Stimulated activated CD8-positive, alpha-beta memory T cell treated with anti-CD3 and anti-CD28 coated beads, Interleukin-4, amount 100 ng/mL, for 1 hour (primary cell): ENCODE measurements at places on chromosomes 5 and 9.
A peak's percentile ranks its signal among the peaks of the same experiment; 100 is the strongest.

GRCh38 chr5:77015938-77016569, 14.2 kb upstream of the AGGF1 start:
- no peak for DNase-seq

- peak; percentile 58 for DNase-seq
Measured at GRCh38 chr9:136122425-136123383, 4.0 kb upstream of the TMEM250 start.

DNA sequence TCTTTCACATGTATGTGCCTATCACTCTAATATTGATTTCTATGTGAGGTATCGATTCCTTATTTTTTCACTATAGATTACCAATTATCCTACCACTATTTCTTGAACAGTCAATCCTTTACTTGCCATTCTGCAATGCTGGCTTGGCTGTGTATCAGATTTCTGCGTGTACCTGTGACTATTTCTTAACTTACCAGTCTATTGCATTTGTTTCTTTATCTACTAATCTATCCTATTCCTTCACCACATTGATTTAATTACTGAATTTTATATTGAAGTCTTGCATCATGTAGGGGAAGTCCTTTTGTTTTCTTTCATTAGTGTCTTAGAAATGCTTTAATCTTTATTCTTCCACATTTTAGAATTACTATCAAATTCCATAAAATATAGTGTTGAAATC, 684.8 kb downstream of the LRRC70 start:
- no peak for DNase-seq

DNA sequence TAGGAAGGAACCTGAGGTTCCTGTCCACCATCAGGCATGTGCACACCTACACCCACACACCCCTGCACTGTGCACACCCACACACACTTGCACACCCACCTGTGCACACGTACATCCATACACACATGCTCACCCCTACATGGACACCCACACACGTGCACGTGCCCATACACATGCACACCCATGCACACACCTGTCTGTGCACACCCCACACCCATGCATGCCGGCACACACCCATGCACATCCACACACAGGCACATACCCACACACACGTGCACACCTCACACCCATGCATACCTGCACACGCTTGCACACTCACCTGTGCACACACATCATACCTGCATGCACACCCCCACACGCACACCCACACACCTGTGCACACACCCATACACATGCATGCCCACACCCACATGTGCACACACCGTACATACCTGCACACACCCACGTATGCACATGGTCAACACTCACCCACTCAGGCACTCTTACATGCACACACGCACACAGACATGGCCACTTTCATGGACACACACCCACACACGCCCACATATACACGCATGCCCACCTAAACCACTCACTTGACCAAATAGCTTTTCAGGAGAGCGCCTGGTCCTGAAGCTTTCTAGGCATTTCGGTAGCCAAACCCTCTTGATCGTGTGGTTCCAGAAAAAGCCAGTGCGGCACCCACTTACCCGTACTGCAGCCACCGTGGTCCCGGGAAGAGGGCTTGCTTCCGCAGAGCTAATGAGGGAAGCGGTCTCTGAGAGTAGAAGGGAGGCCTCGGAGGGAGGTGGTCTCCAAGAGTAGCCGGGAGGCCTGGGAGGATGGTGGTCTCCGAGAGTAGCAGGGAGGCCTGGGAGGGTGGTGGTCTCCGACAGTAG, 36.7 kb upstream of the CLPTM1L start:
- DNase-seq, result no peak

GRCh38 chr5:115098041-115098702, 71.5 kb downstream of the TRIM36 start:
- DNase-seq, result no peak

GRCh38 chr9:93567271-93567959, 9.0 kb upstream of the PHF2 start:
- DNase-seq, result no peak

- DNase-seq, result no peak
Measured at GRCh38 chr5:99088309-99088708, 159.5 kb upstream of the CHD1 start.

DNA sequence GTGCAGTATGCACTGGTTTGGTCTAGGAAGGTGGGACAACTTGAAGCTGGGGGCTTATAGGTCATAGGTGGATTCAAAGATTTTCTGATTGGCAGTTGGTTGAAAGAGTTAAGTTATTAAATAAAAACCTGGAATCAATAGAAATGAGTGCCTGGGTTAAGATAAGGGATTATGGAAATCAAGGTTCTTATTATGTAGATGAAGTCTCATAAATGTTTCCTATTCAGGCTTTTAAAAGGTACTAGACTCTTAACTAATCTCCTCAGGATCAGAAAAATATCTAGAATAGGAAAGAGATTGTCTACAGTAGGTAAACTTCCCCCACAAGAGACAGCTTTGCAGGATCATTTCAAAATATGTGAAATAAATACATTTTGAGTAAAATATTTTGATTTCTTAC, 163.3 kb upstream of the FBN2 start:
- DNase-seq, result no peak

DNA sequence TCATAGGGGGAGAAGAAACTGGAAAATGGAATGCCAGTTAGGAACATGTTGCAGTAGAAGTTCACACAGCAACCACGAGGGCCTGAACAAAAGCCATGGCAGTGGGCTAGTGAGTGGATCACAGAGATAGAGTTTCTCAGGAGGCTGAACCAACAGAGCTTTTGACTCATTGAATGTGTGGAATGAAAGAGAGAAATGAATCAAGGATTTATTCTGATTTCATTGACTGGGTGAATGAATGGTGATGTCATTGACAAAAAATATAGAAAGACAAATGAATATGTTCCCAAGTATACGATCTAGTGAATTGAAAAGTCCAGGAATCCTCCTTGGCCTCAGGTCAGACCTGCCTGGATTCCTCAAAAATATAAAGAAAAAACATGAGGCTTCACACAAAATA, 99.2 kb downstream of the ZNF462 start:
- DNase-seq, result no peak

DNA sequence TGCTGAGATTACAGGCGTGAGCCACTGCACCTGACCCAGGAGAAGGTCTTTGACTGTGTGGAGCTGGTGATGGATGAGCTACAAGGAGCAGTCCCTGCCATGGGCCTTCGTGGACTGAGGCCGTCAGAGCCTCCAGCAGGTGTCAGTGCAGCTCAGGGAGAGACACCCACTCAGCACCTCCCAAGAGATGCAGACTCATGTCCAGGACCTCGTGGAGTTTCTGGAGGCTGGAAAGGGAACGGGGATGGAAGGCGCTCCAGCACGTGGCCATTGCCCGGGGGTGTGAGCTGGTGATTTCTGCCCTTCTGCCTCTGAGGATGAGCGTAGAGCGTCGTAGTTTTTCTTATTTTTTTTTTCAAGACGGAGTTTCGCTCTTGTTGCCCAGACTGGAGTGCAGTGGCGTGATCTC, 9.5 kb downstream of the TOR4A start:
- DNase-seq, result no peak

GRCh38 chr9:69319324-69320025, 5.5 kb upstream of the ENTREP1 start:
- no peak for DNase-seq

- no peak for DNase-seq
Measured at GRCh38 chr5:86748538-86749105, 130.9 kb downstream of the COX7C start.

GRCh38 chr9:35732800-35733541, 505 bp downstream of the CREB3 start:
- DNase-seq, result no peak
